ENCODE measurements at places on chromosomes 2 and 18. TPM values are rescaled to one million over a fixed set of nuclear protein-coding genes. Genes with fewer than 3 reads are reported as not detected.

Gene CSRNP3
- 3.0 TPM for total RNA-seq

Gene CHRND
- not detected for total RNA-seq

Gene AQP12A
- not detected for total RNA-seq

Gene UGT1A9
- not detected for total RNA-seq

Gene KYNU
- 1.2 TPM for total RNA-seq

Gene CXCR1
- not detected for total RNA-seq

Gene CDK5R2
- under 0.01 TPM for total RNA-seq

Gene CHMP3
- total RNA-seq: 139 TPM

Gene KCNJ3
- not detected for total RNA-seq

Gene GYPC
- total RNA-seq: 71.0 TPM

Gene SPR
- 20.5 TPM for total RNA-seq

Gene NXPH2
- not detected for total RNA-seq

Gene IL36A
- not detected for total RNA-seq

Gene PRKAG3
- 0.50 TPM for total RNA-seq

Gene UGT1A8
- not detected for total RNA-seq

Gene MORN2
- total RNA-seq: 27.3 TPM

Gene MAPRE2
- 27.8 TPM for total RNA-seq

Gene RAD51AP2
- not detected for total RNA-seq

Gene BOK
- total RNA-seq: 17.2 TPM

Gene GLI2
- total RNA-seq: 3.2 TPM

Gene WDFY1
- total RNA-seq: 97.3 TPM

Gene RAB27B
- 2.0 TPM for total RNA-seq

Gene TMEM169
- 0.29 TPM for total RNA-seq

Gene UCN
- 1.8 TPM for total RNA-seq

Gene DCC
- 2.5 TPM for total RNA-seq

Gene ATG4B
- 67.6 TPM for total RNA-seq

Gene DSC2
- total RNA-seq: not detected

Data from smooth muscle cell of trachea (primary cell).